ENCODE measurements at places on chromosomes 2 and 18.

- DNase-seq: no peak
These were observed 154.4 kb upstream of the SERTAD2 start for GRCh38 chr2:64808092-64808491.

- no peak for DNase-seq
These were observed 126.4 kb downstream of the CDH2 start for GRCh38 chr18:28050545-28050944.

DNA sequence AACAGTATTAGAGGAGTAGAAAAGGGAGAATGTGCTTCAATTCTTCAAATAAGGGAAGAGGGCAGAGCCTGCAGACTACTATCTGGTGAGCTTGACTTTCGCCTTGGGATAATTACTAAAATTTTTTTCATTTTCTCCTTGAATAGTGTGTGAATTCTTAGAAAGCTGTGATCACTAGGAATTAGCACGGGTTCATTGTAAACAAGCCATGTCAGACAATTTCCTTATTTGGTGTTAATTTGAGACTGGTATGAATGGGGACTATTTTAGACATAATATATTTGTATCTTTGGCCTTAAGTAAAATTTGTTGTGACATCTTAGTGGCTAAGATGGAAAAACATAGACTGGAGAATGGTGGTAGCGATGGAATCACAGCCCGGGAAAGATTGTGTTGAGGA is 66.6 kb downstream of the MYO3B start:
- no peak for DNase-seq

- no peak for DNase-seq
These were observed 72.3 kb downstream of the RTP5 start for GRCh38 chr2:241941691-241942301.

DNA sequence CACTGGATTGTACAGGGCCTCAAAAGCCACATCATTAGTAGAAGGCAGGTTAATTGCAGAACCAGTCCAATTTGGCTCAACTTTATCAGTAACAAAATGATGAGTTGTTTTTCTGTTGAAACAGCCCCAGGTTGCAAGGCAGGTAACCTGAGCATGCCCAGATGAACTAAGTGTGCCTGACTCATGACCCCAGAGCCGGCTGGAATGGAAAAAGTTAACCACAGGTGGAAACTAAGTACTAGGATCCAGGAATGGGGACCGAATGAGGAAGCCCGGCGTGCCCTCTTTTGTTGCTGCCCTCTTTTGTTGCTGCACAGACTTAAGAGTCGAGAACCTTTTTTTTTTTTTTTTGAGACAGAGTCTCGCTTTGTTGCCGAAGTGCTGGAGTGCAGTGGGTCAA is 79.5 kb upstream of the YWHAQ start:
- DNase-seq: no peak

DNA sequence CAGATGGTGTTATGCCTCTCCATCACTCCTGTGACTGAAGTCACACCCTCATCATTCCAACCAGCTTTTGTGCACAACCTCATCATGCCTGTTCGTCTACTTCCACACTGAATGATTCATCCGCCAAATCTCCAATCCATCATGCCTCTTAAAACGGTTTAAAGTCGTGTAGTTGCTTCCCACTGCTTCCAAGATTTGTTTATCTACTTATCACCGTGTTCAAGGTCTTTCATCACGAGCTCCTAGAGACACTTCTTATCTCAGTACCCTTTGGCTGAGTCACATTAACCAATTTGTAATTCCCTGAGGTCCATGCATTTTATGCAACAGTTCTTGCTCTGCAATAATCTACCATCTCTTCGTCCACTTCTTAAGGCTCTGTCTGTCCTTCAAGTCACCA is 592.3 kb upstream of the ID2 start:
- no peak for DNase-seq

GRCh38 chr2:240783819-240784621 is 36.0 kb downstream of the KIF1A start:
- DNase-seq: no peak

GRCh38 chr2:158926478-158926948 is 41.9 kb upstream of the TANC1 start:
- DNase-seq: no peak

DNA sequence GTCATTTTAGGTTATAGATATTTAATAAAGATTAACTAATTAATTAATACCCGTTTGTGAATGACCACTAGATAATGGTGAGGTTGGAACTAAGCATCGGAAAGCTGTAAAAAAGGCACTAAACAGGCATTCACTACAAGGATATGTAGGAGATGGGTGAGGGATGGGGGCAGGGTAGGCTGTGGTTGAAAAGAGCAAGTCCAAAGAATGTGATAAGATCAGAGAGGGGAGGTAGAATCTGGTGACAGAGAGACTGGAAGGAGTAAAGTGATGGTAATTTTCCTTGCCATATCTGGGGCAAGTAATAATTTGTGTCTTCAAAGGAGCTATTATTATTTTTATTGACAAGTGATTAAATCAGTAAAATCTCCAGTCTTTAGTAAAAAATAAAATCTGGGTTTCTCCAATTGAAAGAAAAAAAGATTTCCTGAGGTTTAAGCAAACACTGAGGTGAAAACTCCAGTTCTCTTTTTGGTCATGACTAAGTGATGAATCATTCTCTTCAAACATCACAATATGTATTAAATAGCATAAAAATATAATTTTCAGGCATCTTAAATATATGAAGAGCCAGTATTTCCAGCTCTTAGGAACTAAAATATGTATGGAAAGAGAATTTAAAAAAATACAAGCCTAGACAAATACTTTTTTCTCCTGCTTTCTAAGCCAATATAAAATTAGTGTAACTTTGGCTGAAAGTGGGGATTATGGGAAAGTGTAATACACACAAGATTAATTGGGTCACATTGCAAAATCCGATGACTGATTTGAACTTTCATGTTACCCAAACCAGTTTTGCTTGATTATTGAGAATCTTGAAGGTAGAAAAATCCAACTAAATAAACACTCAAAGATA is 259.1 kb upstream of the RBMS1 start:
- DNase-seq: no peak

- DNase-seq: no peak
These were observed 77.4 kb downstream of the DYSF start for GRCh38 chr2:71530641-71531332.

DNA sequence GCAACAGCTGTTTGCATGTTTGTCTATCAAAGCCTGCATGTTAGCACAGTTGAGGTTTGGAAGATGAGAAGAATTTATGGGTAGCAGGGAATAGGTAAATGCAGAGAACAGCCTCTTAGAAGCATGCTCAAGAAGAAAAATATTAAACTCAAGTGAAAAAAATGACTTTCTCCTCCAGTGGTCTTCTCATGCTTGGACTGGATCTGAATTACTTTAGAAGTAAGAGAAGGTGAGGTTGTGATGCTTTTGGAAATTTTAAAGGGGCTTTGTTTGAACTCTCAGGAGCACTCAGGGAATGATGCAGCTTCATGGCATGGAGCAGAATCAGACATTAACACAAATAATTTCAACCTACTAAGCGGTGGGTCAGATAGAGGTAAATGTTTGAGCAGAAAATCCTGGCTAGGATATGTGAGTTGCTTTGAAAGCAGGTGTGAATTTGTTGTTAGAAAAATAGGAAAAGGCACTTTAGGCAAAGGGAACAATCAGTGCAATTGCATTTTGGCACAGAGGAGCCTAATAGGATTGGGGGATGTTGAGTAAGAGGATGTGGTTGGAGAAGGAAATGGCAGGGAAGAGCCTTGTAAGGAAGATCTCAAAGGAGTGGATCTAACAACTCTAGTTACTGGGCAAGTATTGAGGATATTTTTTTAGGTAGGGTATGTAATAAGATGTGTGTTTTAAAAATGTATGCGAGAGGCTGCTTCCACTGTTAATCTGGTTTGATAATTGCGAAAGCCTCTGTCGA is 76.3 kb downstream of the DDX1 start:
- DNase-seq: no peak

- no peak for DNase-seq
These were observed 98.2 kb upstream of the B3GNT7 start for GRCh38 chr2:231297108-231297908.

DNA sequence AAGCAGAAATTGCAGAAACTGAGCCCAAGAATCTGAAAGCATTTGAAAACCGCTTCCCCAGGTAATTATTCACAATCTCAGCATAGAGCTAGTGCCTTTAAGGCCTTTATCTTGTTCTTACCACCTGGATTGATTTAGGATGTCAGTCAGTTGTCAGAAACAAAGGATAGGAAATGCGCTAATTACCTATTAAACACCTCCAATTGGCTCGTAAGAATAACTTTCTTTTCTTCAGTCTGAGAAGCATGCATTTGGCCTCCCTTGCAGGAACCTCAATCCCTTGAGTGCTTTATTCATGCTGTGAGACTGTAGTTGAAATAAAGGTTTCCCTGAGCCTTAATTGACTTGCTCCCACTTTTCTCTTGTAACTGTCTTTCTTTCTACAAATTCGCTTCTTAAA is 400.3 kb upstream of the LRATD1 start:
- no peak for DNase-seq

DNA sequence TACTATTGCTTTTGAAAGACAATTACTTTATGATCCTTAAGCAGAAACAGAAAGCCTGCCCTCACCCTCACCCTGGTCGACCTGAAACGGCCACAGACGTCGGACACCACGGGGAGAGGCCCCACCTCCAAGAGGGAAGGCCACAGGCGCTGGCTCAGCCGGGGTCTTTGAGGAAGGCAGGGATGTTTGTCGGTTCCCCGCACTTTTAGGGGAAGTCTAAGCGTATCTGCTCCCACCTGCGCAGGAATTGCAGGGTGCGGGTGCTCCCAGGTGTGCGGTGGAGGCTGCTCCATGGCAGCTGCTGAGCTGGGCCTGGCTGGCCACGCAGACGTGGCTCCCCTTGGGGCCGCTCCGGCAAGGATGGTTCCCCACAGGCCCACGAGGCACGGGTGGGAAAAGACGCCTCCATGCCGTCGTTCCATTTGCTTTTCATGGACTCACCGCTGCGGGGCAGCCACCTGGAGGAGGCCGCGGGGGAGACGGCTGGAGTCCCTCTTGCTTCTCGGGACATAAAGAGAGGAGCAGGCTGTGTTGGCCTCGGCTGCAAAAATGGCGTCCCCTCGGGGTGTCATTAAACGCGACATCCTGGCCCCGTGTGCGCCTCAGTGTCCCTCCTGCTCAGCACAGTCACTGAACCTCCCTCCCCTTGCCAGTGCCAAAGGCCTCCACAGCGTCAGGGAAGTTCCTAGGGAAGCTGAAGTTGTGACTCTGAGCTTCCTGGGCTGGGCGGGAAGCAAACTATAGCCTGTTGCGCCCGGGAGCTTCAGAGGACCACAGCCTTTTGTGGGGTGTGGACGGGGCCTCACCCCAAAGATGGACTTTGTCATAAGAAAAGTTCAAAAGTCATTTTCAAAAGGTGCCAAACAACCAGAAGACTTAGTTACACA is 63.4 kb downstream of the NFATC1 start:
- no peak for DNase-seq

DNA sequence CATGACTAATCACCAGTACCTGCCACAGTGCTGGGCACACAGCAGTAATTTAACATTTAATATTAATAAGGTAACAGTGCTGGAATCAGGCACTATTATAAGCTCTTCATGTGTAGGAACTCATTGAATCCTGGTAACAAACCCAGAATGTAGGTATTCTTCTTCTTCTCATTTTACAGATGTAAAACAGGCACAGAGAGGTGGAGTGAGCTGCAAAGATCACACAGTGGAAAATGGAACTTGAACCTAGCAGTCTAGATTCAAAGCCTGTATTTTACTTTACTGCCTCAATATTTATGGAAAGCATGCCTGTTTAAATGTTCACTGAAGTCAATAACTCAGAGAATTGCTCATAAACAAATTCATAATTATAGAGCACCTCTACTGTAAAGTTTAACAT is 3.7 kb upstream of the VAPA start:
- DNase-seq: no peak

- DNase-seq: no peak
These were observed 15.4 kb upstream of the FARP2 start for GRCh38 chr2:241340631-241341163.

DNA sequence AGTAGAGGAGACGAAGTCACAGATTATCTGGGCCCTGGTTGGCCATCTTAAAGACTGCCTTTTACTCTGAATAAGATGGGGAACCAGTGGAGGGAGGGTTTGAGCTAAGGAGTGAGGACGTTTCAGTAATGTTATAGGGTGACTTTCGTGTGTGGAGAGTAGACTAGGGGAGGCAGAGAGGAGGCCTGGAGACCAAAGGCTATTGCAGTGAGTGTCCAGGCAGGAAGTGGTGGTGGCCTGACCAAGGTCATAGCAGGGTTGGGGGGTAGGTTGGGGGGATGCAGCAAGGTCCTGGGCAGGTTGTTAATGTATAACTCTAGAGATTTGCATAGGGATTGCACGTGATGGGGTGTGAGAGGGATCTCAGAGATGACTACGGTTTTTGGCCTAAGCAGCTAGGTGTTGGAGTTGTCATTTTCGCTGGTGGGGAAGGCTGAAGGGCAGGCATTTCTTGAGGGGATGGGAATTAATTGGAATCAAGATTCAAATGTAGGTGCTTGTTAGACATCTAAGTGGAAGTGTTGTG is 4.9 kb downstream of the CEP192 start:
- no peak for DNase-seq

- no peak for DNase-seq
These were observed 114.3 kb downstream of the MGAT5 start for GRCh38 chr2:134368009-134368817.

DNA sequence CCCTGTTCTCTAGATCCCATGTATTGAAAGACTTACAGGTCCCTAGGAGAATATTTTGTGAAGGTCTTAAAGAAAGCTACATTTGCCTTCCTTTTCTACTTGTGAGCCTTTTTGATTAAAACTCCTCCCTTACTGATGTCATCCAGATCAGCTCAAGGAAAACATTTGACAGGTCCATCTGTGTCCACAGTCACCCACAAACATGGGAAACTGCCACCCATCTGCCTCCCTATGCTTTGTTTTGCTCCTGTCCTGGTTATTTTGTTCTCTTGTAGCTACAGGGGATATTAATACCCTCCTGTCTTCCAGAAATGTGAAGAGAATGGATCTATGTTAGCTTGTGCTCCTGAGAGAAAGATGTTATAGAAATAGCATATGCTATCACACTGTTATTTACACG is 203.6 kb upstream of the GALNT5 start:
- DNase-seq: no peak

- no peak for DNase-seq
These were observed 65.4 kb downstream of the DTNA start for GRCh38 chr18:34775461-34775860.

DNA sequence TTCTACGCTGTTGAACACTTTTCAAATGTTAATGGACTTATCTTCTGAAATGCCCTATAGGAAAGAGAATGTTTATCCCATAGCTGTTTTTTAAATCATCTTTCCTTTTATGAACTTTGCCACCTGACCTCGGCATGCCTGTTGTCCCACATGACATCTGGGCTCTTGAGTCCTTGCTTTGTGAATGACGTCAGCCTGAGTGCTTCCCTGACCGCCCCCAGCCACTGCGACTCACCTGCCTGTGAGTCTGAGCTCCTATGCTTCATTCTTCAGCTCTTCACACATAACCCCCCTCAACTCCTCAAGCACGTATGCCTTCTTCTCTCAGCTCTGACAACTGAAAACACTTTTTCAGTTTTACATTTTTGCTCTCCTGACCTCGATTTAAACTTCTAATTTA is 166.8 kb downstream of the DCDC2C start:
- DNase-seq: no peak

- no peak for DNase-seq
These were observed 30.1 kb downstream of the IDH1 start for GRCh38 chr2:208224802-208225201.

- no peak for DNase-seq
These were observed 116.2 kb downstream of the GATA6 start for GRCh38 chr18:22285361-22286140.

- DNase-seq: no peak
These were observed 72.5 kb upstream of the SERPINE2 start for GRCh38 chr2:224111576-224111975.

- no peak for DNase-seq
These were observed 48.2 kb upstream of the PPM1B start for GRCh38 chr2:44120428-44120827.

GRCh38 chr2:176212276-176212675 is 23.8 kb downstream of the HOXD1 start:
- DNase-seq: no peak

Data from cortex of kidney (tissue), 1 donor.